ENCODE measurements at places on chromosomes 2 and 18. TPM values are rescaled to one million over a fixed set of nuclear protein-coding genes. Genes with fewer than 3 reads are reported as not detected.

CNTNAP5 gene
- total RNA-seq, result not detected

RPRM gene
- total RNA-seq, result 0.75 TPM

PLCL1 gene
- total RNA-seq, result 0.08 TPM

MYO3B gene
- total RNA-seq, result not detected

SLC66A3 gene
- total RNA-seq, result 5.7 TPM

C2orf80 gene
- not detected for total RNA-seq

ITGB6 gene
- 0.11 TPM for total RNA-seq

IL36A gene
- not detected for total RNA-seq

TUBA3E gene
- total RNA-seq, result not detected

ERICH2 gene
- not detected for total RNA-seq

LRRTM1 gene
- not detected for total RNA-seq

FAM161A gene
- 3.7 TPM for total RNA-seq

RFX8 gene
- total RNA-seq, result not detected

NFE2L2 gene
- 34.3 TPM for total RNA-seq

CHRNG gene
- not detected for total RNA-seq

CRYBA2 gene
- not detected for total RNA-seq

KCNG2 gene
- total RNA-seq, result not detected
